ENCODE measurements at places on chromosomes 3 and 15.

- no peak for DNase-seq
Measured at GRCh38 chr3:191003742-191004141, 141.2 kb upstream of the GMNC start.

- DNase-seq = no peak
Measured at GRCh38 chr15:33292717-33293307, 18.0 kb upstream of the RYR3 start.

GRCh38 chr3:55534876-55535275, 47.8 kb upstream of the WNT5A start:
- DNase-seq = no peak

DNA sequence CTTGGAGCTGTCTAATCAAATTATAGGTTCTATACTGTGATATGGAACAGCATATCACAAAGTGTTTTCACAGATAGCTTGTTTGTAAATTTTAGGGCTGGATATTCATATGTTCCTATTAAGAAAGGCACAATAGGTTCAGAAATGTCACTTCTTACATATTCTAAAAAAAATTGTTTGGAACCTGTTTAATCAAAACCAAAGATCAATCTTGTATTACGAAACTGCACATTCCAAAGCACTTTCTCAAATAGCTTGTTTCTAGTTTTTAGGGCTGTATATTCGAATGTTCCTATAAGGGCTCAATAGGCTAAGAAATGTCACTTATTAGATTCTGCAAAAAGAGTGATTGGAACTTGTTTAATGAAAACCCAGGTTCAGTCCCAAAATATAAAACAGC, 67.4 kb upstream of the OSBPL11 start:
- no peak for DNase-seq

DNA sequence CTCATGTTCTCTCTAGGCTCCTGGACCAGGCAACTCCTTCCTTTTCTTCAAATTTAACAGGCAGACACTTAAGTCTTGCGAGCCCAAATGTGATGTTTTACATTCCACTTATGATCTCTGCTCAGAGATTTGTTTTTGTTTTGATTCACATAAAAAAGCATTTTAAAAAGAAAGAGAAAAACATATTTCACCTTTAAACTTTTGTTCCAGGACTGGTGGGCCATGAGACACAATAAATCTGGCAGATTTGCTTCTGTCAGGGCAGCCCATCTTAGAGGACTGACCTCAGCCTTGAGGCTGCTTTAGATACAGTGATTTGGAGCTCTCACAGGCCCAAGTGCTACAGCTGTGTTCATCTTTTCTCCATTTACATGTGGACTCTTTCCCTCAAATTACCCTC, 52.0 kb downstream of the CMSS1 start:
- DNase-seq = no peak

- no peak for DNase-seq
Measured at GRCh38 chr3:9750556-9751411, 1.0 kb downstream of the OGG1 start.

DNA sequence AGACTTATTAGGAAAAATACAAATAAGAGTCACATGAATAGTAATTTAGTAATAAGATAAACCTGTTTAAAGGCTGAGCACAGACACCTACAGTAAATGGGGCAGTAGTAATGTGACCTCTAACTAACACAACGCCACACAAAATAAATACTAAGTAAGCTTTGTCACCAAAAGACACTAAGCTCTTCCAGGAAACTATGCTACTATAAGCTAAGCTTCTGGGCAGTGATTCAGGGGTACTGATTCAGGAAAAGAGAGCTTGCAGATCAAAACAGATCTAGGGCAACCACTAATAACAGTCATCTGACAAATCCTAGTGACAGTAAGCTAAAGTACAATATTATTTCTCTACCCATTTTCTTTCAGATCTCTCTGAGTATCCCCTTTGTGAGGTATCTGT, 68.8 kb downstream of the PLOD2 start:
- DNase-seq = no peak

DNA sequence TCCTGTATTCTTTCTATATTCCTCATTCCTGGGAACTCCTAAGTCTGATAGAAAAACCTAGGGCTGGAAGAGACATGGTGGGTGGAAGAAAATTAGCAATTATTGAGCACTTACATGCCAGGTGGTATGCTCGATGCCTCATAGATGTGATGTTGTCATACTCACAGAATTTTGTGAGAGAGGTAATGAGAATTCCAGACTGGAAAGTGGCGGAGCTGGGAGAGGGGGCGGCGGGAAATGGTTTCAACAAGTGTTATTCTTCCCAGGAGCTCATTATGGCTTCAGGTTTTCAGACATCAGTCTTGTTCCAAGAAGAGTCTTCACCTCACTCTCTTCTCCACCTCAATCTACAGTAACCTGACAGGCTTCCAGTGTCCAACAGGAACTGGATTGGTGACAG, 16.2 kb downstream of the TIMP4 start:
- no peak for DNase-seq

DNA sequence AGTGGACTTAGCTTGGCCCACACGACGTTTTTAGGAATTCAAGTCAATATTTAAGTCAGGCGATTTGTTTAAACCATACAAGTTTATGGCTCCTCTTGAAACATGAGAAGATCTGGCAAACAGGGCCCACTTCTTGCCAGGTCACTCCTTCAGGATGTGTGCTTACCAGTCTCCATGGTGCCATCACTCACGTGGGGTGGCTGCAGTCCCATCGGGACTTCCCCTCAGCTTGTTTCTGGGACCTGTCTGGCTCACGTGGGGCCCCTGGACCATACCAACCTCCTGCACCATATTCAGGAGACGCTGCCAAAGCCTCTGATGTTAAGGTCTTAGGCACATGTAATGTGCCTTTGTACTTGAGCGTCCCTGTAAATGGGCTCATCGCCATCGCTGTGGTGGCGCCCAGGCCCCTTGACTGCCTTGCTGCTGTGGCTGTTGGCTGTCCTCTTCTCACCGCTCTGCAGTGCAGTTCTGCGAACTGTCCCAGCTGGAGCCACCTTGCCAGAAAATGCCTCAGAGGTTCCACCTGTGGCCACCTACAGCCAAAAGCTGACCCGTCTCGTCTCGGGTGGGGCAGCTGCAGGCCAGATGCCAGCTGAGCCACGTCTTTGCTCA, 8.9 kb downstream of the MCM2 start:
- no peak for DNase-seq
